ENCODE measurements at places on chromosomes 1 and 21. TPM values are rescaled to one million over a fixed set of nuclear protein-coding genes. Genes with fewer than 3 reads are reported as not detected.
A peak's percentile ranks its signal among the peaks of the same experiment; 100 is the strongest.

DNA sequence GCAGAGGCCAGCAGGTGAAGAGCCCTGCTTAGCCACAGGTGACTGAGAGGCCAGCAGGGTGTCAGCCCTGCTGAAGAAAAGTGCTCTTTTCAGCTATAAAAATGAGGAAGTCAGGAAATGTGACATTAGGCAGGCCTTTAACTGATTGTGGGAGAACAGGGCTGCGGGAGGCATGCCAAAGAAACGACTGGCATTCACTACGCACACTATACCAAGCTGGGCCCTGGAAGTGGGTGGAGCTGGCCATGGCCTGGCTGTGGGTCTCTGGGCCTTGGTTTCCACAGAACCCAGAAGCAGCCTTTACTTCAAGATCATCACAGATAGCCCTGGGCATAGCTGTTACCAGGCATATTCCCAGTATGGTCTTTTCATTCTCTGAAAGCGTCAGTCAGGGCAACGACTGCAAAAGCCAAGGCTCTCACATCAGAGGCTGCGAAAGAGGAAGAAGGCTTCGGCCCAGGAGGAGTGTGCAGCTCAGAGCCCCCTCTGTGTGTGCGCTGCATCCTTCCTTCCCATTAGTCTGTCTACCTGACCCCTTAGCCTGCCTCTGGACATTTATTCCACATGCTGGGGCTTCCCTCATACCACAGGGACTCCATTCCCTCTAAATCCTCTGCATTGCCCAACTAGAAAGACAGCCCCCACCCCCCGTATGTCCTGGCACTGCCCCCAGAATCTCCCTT is 14.3 kb downstream of the SLC2A1 start:
- no peaks in the 10 kb centered on the region for H3K36me3 ChIP-seq
- H3K4me1 ChIP-seq, result no peaks in the 10 kb centered on the region
- no peak overlapping the region for H3K4me3 ChIP-seq
- peak overlapping the region; percentile 78 for H3K27ac ChIP-seq

- H3K4me1 ChIP-seq, result peaks cover 8% of the 10 kb centered on the region
- H3K27me3 ChIP-seq, result no peaks in the 10 kb centered on the region
- peak overlapping the region; percentile 72 for H3K27ac ChIP-seq
- DNase-seq, result no peak
- no peak overlapping the region for H3K4me3 ChIP-seq
- no peaks in the 10 kb centered on the region for H3K36me3 ChIP-seq
Observed at GRCh38 chr1:1020415-1021009, 592 bp downstream of the AGRN start.

GRCh38 chr1:97089173-97089572 is 367.6 kb downstream of the PTBP2 start:
- no peak overlapping the region for H3K4me3 ChIP-seq
- no peaks in the 10 kb centered on the region for H3K27me3 ChIP-seq
- H3K27ac ChIP-seq, result no peak overlapping the region

ACKR1 gene
- total RNA-seq, result 142 TPM

DNA sequence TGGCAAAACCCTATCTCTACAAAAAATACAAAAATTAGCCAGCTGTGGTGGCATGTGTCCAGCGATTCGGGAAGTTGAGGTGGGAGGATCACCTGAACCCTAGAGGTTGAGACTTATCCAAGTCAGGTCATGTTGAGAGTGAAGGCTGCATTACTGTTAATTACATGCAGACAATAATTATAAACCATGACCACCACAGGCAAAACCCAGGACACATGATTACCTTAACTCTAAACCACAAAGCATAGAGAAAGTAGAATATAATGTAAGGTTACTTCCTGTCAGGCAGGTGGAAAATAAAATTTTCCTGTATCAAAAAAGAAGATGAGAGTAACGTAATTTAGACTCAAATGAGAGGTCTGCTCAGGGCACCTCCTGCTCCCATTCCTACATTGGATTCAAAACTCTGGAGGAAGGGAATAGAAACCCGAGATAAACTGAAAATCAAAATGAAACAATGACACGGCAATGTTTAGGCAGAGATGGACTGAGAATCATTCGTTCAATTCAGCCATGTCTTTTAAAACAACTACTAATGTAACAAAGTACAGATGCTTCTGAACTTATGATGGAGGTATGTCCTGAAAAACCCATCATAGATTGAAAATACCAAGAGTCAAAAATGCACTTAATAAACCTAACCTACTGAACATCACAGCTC is 33.6 kb downstream of the RGS8 start:
- H3K27me3 ChIP-seq, result no peaks in the 10 kb centered on the region
- H3K27ac ChIP-seq, result no peak overlapping the region
- H3K4me1 ChIP-seq, result no peaks in the 10 kb centered on the region
- H3K4me3 ChIP-seq, result no peak overlapping the region

- H3K27me3 ChIP-seq, result no peaks in the 10 kb centered on the region
- no peak overlapping the region for H3K27ac ChIP-seq
- DNase-seq, result no peak
- no peak overlapping the region for H3K4me3 ChIP-seq
Observed at GRCh38 chr1:76826072-76826845, 41.0 kb upstream of the ST6GALNAC5 start.

GRIK1 gene
- total RNA-seq, result not detected

- no peaks in the 10 kb centered on the region for H3K27me3 ChIP-seq
- no peaks in the 10 kb centered on the region for H3K4me1 ChIP-seq
- H3K4me3 ChIP-seq, result no peak overlapping the region
- H3K36me3 ChIP-seq, result no peaks in the 10 kb centered on the region
- no peak overlapping the region for H3K27ac ChIP-seq
Observed at GRCh38 chr1:14745001-14745720, 146.7 kb downstream of the KAZN start.
